ENCODE measurements at places on chromosomes 3 and 15.

DNA sequence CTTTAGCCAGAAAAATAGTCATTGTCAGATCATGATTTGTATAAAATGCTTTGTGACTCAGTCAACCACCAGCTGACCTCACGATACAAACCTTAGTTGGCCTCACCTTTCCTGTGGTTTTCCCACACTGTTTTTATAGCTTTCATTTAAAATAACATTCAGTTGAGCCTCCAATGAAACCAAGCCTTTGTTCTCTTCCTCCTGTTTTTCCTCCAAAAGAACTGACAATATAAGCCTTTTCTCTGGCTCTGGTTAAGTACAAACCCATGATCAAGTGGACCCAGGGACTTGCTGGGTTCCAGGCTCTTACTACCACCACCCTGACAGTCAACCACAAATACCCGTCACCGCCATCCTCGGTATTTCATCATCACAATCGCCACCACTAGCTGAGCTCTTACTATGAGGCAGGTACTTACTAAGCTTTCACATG, 81.7 kb downstream of the TAMM41 start:
- DNase-seq = no peak

- peak; percentile 75 for DNase-seq
Measured at GRCh38 chr3:66138336-66139313, 82.2 kb upstream of the SLC25A26 start.

DNA sequence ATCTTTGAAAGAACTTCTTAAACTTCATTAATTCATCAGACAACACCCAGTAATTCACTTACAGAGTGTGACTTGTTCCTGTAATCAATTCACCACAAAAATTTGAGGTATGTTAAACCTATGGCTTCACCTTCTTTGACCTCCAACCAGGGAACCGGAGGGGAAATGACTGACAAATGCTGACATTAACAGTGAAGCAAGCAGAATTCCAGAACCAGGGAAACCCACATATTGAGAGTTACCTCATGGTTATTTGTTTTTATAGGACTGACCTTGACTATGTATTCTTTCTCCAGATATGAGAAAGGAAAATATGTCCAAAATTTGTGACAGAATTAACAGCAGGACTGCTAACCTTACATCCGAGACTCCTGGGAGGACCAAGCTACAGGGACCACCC, 2.7 kb downstream of the P3H2 start:
- DNase-seq = no peak

DNA sequence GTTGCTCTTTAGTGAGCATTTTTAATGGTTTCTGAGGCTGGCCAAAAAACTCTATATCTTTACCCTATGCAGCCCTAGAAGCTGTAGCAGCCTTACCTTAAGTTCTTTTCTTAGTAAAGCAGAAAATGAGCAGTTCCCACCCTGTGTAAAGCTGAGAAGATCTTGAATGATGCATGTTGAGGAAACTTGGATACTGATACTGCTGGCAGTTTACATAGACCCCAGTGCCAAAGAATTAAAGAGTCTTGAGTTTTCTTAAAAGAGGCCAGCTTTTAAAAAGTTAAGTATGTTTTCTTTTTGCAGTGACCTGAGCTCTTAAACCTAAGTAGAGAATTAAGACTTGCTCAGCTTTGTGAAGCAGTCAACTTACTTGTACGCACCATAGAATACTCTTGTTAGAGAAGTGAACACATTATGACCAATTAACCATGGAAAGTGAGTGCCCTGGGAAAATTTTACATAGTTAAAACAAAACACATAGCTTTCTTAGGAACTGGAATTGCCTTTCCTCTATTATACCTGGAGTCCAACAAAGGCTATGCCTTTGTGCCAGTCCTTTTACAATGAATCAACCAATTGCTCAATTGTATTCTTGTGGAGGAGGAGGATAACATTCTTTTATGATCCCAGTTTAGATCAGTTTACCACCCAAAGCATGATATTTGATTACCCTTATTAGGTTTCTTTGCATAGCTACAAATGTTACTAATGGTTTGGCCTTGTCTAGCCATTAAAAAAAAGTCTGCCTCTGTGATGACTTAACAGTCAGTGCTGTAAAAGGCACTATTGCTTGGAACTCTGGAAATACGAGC, 28.4 kb downstream of the PLS1 start:
- no peak for DNase-seq

DNA sequence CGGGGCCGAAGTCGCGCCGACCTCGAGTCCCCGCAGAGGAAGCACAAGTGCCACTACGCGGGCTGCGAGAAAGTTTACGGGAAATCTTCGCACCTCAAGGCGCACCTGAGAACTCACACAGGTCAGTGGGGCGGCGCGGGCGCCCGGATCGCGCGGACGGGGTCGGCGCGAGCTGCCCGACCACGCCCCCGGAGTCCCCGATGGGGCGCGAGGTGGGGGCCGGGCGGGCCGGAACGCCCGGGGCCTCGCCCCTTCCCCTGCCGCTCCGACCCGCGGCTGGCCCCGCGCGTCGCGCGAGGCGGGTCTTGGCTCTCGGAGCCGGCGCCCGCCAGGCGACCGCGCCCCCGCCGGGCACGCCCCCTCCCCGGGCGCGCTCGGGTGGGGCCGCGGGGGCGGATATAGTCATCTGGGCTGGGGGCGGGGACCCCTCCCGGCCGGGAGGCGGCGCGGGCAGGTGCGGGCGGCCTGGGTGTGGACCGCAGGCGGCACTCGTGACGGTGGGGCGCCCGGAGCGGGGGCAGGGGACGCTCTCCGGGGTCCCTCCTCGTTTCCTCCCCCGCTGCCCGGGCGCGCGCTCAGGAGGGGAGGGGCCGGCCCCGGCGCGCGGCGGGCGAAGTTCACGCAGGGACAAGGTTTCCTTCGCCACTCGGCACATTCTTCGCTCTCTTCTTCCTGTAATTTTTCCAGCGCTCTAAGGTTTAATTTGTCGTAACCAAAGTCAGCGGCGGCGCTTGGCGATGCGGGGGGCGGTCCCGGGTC, 1.2 kb downstream of the KLF13 start:
- no peak for DNase-seq

GRCh38 chr3:196604548-196604947, 34.9 kb upstream of the NRROS start:
- peak; percentile 19 for DNase-seq

- peak; percentile 1 for DNase-seq
Measured at GRCh38 chr3:89314454-89315098, 207.2 kb downstream of the EPHA3 start.

- no peak for DNase-seq
Measured at GRCh38 chr3:32972482-32973146, 21.2 kb downstream of the CCR4 start.

DNA sequence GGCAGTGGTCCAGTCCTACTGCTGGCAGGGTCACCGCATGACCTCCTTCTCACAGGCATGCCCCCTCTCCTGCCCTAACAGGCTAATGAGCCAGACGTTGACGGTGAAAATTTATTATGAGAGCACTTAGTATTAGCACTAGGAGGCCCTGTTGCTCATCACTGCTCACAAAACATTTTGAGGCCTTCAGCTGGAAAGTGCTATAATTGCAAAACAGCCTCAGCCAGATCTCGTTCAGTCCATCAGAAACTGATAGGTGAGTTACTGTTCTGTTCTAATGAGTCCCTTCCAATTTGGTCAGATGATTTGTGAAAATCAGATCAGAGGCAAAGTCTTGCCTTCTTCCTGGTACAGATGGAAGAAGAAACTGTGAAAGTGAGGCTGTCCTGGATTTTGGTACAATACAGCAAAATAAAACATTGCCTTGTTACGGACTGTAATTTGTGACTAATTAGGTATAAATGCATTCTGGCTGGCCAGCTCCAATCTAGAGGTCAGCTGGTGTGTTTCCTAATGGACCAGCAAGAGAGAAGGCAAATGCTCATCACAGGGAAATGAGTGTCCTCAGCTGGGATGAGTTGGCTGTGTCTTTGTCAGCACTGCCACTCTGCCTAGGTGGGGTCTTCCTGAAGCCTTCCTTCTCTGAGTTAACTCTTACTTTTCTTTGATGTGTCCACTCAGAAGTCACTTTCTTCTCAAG, 316.8 kb downstream of the CHST2 start:
- DNase-seq = no peak

DNA sequence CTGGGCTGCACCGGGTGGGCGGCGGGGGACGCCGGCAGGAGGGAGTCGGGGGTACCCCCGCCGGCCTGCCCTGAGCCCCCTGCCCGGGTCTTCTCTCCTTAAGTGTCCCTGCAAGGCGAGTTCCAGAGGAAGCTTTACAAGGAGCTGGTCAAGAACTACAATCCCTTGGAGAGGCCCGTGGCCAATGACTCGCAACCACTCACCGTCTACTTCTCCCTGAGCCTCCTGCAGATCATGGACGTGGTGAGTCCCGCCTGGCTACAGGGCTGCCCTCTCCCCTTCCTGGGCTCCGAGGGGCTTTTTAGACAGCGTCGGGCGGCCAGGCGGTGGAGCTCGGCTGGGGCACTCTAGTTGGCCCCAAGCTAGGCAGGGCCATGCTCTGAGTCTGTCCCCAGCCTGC, 480 bp downstream of the CHRNA7 start:
- DNase-seq = peak; percentile 2

DNA sequence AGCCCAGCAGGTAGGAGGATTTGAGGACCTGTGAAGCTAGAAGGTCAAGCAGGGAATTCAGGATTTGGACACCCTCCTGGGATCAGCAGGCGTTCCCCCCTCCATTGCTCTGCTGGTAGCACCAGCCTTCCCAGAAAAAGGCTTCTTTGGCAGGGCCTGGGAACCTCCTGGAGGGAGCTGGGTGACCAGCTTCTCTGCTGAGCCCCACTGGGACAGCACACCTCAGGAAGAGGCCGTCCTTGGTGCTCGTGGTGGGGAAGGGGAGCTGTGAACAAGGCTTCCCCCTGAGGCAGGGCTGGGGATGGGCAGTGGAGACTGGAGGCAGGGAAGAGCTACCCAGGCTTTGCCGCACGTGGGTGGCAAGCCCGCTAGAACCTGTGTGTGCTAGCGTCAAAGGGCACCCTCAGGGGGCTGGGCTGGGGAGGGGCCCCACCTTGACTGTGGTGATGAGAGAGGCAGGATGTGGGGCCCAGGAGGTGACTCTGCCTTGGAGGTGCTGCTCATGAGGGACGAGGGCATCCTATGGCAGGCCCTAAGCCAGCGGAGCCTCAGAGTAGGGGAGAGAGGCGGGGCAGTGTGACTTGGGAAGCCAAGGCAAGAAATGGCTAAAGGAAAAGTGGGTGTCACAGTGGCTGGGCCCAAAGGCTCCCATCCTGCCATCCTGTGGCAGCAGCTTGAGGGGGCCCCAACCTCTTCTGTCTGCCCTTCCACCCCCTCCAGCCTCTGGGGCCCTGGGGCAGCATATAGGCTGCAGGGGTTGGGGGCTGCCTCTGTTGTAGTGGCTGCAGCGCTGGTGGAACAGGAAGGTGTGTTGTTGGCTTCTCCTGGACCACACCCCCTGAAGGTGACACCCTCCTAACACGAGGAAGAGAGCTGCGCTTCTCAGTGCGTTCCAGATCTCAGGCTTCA, 20.7 kb downstream of the KLF13 start:
- no peak for DNase-seq

DNA sequence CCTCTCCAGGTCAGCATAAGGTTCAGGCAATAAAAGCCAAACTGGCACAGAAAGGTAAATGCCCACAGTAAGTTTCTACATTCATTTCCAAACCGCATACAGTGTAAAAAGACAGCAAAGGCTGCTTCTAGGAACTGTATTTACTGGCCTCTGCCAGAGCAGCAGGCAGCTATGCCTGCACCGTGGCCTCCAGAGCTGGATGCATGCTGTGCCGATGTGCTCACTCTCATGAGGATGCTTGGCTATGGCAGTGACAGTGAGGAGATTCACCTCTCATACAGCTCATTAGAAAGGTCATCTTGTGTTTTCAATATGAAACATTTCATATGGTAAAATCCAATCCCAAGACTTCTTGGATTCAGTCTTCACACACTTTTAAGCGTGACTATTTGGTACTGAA, 50.3 kb downstream of the UBP1 start:
- DNase-seq = peak; percentile 36

GRCh38 chr3:120420928-120421551, 29.8 kb downstream of the FSTL1 start:
- no peak for DNase-seq

DNA sequence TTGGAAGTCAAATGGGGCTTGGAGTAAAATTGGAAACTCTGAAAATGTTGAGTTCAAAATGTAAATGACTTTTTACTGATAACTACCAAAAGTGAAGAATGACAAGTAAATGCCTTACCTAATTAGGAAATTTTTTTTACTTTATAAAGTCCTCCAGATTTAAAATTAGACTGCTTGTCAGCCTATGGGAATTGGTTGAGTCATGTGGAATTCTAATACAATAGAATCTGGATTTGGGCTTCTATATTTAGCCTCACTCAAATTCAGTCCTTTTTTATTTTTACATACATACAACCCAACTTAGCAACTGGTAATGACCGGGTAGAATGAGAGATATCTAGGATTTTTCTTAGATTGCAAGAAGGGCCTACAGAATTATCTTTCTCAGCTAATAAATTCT, 158.9 kb upstream of the CADPS start:
- DNase-seq = no peak
